Activated naive CD8-positive, alpha-beta T cell treated with anti-CD3 and anti-CD28 coated beads, Interleukin-2, amount 10 ng/mL, durations not matched to agents 7 days and 5 days (primary cell): ENCODE measurements at places on chromosomes 3 and 15. TPM values are rescaled to one million over a fixed set of nuclear protein-coding genes. Genes with fewer than 3 reads are reported as not detected.

Gene RARB
- not detected for total RNA-seq

Gene MORC1
- not detected for total RNA-seq

Gene ALDH1L1
- total RNA-seq, result not detected

Gene SNURF
- 27.3 TPM for total RNA-seq

Gene C3orf52
- total RNA-seq, result 3.1 TPM

Gene UPK1B
- total RNA-seq, result not detected
